ENCODE measurements at places on chromosomes 11 and 22.

- no peak for DNase-seq
These were observed 23.9 kb downstream of the STIM1 start for GRCh38 chr11:3879216-3879966.

DNA sequence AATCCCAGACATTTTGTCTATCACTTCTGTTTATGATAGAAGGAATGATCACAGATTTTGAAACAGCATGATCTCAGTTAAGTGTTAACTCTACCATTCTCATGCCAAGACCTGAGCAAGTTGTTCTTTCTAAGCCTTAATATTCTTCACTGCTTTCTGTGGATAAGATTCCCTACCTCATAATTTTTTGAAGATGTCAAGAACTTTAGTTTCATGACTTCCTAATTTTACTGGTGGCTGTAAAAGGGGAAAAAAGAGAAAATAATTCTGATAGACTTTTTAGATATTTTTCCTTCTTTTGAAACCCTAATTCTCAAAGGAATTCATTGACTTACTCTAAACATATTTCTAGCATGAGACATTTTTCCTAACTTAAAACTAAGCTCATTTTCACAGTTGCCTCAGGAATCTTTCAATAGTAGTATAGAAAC is 520.0 kb upstream of the LUZP2 start:
- no peak for DNase-seq

- DNase-seq: no peak
These were observed 26.1 kb downstream of the SHISAL1 start for GRCh38 chr22:44286646-44287045.

GRCh38 chr11:115769891-115770290 is 265.7 kb upstream of the CADM1 start:
- DNase-seq: no peak

GRCh38 chr22:44408829-44409192 is 89.2 kb downstream of the RTL6 start:
- no peak for DNase-seq

- no peak for DNase-seq
These were observed 771.7 kb downstream of the TBC1D22A start for GRCh38 chr22:47533961-47534803.
